Uterus (tissue), 4 donors: ENCODE measurements at places on chromosomes 16 and 17. TPM values are rescaled to one million over a fixed set of nuclear protein-coding genes. Genes with fewer than 3 reads are reported as not detected.

DNA sequence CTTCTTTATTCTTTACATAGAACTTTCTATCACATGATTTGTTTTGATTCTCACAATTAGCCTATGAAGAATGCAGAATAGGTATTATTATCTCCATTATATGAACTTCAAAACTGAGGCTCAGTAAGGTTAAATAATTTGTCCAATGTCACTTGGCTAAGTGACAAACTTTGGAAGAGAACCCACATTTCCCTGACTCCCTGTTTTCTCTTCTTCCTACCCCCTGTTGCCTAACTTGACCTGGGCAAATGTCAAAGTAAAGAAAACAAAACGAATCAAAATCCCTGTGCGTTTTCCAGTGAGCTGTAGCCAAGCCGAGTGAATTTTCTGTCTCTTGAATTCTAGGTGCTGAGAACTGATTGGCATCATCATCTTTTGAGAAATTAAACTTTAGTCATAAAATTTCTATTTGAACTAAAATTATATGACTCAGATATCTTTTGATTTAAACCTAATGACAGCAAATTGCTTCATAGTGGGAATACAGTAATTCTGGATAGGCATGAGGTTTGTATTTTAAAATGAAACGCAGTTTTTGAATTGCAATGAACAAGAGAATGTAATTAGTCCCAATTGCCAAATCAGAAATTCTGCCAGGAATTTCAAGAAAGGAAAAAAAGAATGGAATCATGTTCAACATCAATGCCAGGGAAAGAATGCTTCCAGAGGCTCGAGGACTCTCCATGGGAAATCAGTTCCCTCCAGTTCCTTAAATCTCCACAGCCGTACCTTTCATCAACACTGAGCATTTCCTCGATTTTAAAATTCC lies 4.6 kb upstream of the NACA2 start:
- no peak overlapping the region for H3K4me3 ChIP-seq
- H3K27me3 ChIP-seq: no peaks in the 10 kb centered on the region
- no peak overlapping the region for H3K27ac ChIP-seq
- H3K36me3 ChIP-seq: no peaks in the 10 kb centered on the region
- no peaks in the 10 kb centered on the region for H3K4me1 ChIP-seq
- DNase-seq: no peak

DNA sequence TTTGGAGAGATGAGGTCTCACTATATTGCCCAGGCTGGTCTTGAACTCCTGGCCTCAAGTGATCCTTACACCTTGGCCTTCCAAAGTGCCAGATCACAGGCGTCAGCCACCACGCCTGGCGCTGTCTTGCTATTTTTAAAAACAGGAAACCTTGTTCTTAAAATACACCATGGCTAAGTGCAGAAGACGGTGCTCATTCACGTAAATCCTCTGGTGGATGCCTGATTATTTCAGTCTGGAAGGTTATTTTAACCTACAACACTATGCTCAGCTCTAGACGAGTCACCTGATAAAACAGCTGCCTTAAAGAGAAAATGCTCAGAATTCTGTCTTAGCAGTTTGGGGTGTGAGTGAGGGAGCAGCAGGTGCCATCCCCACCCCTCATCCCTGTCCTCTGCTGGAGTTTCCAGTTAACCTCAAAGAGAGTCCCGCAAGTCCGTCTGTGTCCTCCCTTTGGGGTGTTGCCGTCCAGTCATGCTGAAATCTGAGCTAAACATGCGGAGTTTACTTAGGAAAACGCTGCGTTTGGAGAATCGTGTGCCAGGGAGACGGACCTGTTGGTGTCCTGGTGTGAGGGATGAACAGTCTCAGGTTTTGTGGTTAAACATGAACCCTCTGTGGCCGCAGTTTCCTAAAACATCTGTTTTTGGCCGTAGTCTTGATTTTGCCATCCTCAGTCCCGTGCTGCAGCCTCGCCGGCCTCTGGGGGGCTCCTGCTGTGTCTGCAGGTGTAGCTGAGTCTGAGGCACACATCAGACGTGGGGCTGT lies 17.1 kb downstream of the SPG7 start:
- H3K27me3 ChIP-seq: no peaks in the 10 kb centered on the region
- H3K36me3 ChIP-seq: no peaks in the 10 kb centered on the region
- H3K4me1 ChIP-seq: no peaks in the 10 kb centered on the region
- no peak overlapping the region for H3K4me3 ChIP-seq

DNA sequence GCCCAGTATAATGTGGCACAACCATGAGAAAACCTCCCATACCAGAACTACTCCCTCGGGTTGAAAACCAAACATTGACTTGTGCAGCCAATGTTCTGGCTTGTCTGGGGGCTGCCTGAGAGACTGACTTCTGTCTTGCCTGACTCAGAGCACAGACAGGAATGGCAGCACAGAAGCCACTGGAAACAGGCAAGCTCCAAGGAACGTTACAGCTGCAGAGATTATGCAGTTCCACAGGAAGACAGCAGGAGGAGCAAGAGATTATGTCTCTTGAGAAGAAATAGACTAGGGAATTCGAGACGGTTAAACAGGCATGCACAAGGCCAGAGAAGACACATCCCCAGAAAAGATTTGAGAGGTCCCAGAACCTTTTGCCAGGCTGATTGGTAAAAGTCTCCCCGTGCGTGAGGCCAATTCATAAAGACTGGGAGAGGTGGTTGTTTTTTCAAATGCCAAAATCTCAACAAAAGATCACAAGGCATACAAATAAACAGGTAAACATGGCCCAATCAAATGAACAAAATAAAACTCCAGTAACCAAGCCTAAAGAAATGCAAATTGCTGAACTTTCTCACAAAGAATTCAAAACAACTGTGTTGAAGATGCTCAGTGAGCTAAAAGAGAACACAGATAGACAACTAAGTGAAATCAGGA lies 90.6 kb upstream of the CDH5 start:
- H3K4me3 ChIP-seq: no peak overlapping the region
- no peak overlapping the region for H3K27ac ChIP-seq
- H3K4me1 ChIP-seq: no peaks in the 10 kb centered on the region
- H3K27me3 ChIP-seq: no peaks in the 10 kb centered on the region

DNA sequence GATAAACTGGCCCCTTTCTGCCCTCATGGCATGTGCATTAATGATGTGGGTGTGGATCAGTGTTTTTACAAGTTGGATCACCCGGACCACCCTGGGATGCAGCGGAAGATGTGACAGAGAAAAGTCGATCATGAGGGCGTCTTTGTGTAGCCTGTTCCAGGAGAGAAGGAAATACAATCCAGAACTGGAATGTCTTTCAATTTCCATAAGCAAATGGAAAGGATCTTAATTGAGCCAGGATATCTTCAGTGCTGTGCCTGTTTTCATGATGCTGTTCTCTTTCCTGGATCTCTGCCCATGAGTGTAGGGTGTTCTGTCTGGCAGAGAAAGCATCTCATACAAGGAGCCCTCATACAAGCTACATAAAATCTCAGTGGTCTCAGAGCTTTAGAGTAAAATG lies 481.4 kb downstream of the XYLT1 start:
- no peaks in the 10 kb centered on the region for H3K4me1 ChIP-seq
- H3K36me3 ChIP-seq: no peaks in the 10 kb centered on the region
- DNase-seq: no peak
- H3K27me3 ChIP-seq: no peaks in the 10 kb centered on the region
- H3K27ac ChIP-seq: no peak overlapping the region

DNA sequence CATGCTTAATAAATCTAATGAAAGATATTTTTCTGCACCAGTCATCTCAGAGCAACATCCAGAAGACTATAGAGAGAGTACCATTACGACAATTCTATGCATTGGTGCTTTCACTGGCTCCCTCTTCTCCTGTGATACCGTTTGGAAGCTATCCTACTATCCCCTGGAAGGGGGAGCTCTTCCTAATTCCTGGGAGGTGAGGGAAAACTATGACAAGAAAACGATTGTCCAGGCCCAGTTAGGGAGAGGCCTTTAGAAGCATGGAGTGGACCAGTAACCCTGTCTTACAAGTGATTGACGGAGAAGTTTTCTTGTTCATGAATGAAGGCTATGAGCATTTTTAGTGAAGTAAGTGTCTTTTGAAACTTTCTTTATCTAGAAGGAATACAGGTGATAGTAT lies 150.2 kb downstream of the TANC2 start:
- no peaks in the 10 kb centered on the region for H3K4me1 ChIP-seq
- no peaks in the 10 kb centered on the region for H3K27me3 ChIP-seq
- no peak overlapping the region for H3K27ac ChIP-seq
- H3K4me3 ChIP-seq: no peak overlapping the region
- H3K36me3 ChIP-seq: no peaks in the 10 kb centered on the region
- no peak for DNase-seq

- H3K27me3 ChIP-seq: no peaks in the 10 kb centered on the region
- H3K36me3 ChIP-seq: no peaks in the 10 kb centered on the region
- no peak for DNase-seq
- H3K4me3 ChIP-seq: no peak overlapping the region
- H3K27ac ChIP-seq: no peak overlapping the region
- H3K4me1 ChIP-seq: peaks cover 3% of the 10 kb centered on the region
Observed at GRCh38 chr16:84502581-84502980, 1.9 kb downstream of the MEAK7 start.

DNA sequence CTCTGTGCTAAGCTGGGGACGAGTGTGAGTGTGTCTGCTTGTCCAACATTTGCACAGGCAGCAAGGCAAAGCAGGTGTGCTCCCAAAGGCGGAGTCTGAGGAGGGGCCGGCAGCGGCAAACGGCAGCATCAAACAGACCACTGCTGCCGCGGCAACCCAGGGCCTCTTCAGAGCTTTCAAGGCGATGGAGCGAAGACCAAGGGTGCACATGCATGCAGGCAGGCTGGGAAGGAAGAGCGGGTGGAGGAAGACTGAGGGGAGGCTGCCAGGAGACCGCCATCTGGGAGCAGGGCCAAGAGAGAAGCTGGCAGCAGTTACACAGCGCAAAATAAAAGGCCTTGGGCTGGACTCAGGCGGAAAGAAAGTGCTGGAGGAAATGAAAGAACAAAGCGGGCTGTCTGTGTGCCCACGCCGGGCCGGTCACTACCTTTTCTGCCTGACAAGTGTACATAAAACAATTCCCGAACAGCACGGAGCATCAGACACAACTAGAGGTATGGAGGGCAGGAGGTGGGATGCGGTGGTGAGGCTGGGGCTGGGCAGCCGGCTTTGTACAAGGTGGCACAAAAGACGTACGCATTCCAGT lies 8.5 kb downstream of the TIMM22 start:
- H3K4me3 ChIP-seq: no peak overlapping the region
- H3K36me3 ChIP-seq: no peaks in the 10 kb centered on the region
- no peaks in the 10 kb centered on the region for H3K4me1 ChIP-seq
- no peaks in the 10 kb centered on the region for H3K27me3 ChIP-seq
- DNase-seq: peak; percentile 73
- peak overlapping the region; percentile 61 for H3K27ac ChIP-seq

DNA sequence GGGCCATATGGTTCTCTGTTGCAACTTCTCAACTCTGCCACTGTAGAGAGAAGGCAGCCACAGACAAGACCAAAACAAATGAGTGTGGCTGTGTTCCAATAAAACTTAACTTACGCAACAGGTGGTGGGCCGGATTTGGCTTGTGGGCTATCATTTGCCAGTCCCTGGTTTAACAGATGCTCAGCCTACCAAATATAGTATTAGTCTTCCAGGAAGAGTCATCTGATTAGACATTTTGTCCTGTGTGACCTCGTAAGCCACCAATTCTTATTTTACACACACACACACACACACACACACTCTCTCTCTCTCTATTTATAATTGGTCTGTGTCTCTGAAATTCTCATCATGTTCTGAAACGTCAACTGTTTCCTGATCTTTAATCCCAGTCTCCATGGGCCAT lies 245.9 kb downstream of the XYLT1 start:
- H3K27ac ChIP-seq: peak overlapping the region; percentile 77
- H3K36me3 ChIP-seq: no peaks in the 10 kb centered on the region
- no peaks in the 10 kb centered on the region for H3K27me3 ChIP-seq
- peaks cover 4% of the 10 kb centered on the region for H3K4me1 ChIP-seq
- DNase-seq: peak; percentile 71

DNA sequence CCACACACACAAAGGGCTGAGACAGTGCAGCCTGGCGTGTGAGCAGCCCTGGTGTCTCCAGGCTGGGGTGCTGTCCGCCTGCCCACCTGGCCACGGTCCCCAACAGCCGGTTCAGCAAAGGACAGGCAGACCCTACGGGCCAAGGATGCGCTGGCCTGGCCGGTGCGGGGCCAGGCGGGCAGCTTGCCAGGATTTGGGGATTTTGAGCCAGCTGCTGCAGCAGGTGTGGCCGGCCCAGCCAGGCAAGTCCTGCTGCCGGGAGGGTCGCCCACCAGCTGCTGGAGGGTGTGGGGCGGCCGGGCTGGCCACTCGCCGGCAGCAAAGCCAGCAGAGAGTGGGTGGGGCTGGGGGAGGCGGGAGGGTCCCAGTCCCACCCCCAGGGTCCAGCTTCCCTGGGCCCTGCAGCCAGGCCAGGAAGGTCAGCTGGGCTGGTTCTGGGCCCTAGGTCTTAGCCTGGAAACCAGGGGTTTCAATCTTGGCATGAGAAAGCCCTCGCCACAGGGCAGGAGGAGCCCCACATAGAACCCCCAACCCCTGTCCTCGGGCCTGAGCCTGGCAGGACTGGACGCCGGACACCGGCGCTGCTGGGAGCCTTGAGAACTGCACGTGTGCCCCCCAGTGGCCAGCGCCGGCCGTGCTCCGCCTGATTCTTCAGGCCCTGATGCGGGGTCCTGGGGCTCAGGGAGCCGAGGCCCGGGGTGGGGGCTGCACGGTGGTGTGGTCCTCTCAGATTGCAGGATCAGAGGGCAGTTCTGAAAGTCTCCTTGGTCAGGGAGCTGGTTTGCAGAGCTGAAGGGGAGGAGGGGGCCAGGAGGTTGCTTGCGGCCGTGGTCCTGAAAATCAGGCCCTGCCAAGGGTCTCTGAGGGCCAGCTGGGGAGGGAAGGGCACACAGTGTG lies 17.6 kb upstream of the SSTR5 start:
- no peak for DNase-seq
- no peaks in the 10 kb centered on the region for H3K4me1 ChIP-seq
- no peaks in the 10 kb centered on the region for H3K36me3 ChIP-seq
- no peak overlapping the region for H3K27ac ChIP-seq

GRCh38 chr17:78265121-78265520 lies 33.7 kb downstream of the TMEM235 start:
- H3K4me3 ChIP-seq: no peak overlapping the region
- no peak overlapping the region for H3K27ac ChIP-seq
- no peaks in the 10 kb centered on the region for H3K36me3 ChIP-seq
- DNase-seq: no peak

DNA sequence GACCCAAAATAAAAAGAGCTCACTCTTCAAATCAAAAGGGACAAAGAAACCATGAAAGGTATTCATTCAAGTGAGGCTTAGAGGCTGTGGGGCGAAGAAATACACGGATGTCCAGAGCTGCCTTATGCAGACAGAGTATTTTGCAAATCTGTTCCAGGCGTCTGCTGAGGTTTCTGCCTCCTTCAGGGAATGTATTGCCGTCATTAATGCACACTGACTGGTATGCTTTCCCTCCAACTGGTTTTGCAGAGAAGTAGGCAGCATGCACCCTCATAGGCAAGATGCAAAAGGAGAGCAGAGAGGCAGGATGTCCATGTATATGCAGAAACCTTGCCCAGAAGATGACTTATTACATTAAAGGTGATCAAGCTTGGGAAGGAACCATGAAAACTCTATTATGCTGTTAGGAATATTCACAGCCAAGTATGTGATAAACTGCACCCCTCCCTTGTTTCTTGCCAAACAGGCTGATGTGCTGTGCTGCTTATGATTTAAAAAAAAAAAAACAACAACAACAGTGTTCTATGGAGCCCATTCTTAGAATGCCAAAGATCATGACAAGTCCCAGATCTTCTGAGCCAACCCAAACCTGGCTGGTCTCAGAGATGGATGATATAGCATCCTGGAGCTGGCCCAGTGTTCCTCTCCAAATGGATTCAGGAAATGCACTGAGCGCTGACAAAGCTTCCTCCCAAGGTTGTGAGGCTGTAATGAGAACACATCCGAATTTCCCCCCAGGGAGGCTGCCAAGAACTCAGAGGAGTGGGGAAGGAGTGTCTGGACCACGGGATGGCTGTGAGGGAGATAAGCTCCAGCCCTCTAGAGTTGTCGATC lies 77.6 kb upstream of the HLF start:
- no peak overlapping the region for H3K4me3 ChIP-seq
- no peak overlapping the region for H3K27ac ChIP-seq
- peak; percentile 21 for DNase-seq
- no peaks in the 10 kb centered on the region for H3K4me1 ChIP-seq

PRR15L gene
- not detected for total RNA-seq

KCNJ18 gene
- not detected for total RNA-seq
